ENCODE measurements at places on chromosomes 5 and 9.

- DNase-seq, result no peak
Observed at GRCh38 chr5:115815006-115815692, 1.3 kb downstream of the CDO1 start.

- peak; percentile 28 for DNase-seq
Observed at GRCh38 chr9:35619800-35620158, 1.6 kb upstream of the CD72 start.

GRCh38 chr9:33850267-33850629 lies 33.3 kb downstream of the UBE2R2 start:
- DNase-seq, result no peak

DNA sequence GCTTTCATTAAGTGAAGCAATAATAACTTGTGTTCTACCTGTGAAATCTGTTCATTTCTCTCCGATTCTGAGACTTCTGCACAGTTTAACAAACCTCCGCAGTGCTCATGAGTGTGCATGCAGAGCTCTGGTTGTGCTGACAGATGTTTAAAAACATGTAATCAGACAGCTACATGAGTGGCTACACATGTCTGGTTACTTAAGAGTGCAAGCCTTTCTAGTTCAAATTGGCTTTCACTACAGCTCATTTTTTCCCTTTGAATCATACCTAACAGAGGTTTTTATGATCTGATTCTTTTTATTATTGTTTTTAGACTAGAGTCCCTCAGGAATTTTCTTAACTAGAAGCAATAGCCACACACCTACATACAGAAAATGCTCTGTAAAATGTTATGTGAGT lies 310.2 kb downstream of the ARRDC3 start:
- no peak for DNase-seq

DNA sequence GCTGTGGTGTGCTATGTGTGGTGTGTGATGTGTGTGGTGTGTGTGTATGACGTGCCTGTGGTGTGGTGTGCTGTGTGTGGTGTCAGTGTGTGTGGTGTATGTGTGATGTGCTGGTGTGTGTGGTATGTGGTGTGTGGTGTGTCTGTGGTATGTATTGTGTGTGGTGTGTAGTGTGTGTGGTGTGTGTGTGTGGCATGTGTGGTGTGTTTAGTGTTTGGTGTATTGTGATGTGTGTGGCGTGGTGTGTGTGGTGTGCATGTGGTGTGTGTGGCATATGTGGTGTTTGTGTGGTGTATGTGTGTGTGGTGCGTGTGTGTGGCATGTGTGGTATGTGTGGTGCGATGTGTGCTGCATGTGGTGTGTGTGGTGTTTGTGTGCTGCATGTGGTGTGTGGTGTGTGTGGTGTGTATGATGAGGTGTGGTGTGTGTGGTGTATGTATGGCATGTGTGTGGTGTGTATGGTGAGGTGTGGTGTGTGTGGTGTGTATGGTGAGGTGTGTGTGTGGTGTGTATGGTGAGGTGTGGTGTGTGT lies 18.3 kb upstream of the RNU6ATAC start:
- no peak for DNase-seq

GRCh38 chr5:122959740-122960445 lies 76.6 kb downstream of the PPIC start:
- no peak for DNase-seq

DNA sequence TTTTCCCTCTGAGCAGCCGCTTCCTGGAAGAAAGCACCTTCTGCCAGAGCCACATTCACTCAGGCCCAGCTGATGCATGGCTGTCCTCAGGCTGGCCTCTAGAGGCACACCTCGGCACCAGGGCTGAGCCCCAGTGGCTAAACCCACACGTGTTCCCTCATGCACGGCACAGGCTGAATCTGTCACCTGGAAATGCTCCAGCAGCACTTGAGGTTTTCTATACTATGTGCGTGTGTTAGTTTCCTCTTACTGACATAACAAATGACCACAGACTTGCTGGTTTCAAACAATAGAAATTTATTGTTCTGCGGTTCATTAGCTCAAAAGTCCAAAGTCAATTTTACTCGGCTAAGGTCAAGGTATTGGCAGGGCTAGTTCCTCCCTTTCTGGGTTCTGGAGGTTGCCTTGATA lies 141.4 kb downstream of the LRRC70 start:
- no peak for DNase-seq

GRCh38 chr9:120904061-120904977 lies 22.3 kb downstream of the TRAF1 start:
- peak; percentile 49 for DNase-seq

GRCh38 chr5:1012313-1012841 lies 3.8 kb downstream of the NKD2 start:
- DNase-seq, result no peak

DNA sequence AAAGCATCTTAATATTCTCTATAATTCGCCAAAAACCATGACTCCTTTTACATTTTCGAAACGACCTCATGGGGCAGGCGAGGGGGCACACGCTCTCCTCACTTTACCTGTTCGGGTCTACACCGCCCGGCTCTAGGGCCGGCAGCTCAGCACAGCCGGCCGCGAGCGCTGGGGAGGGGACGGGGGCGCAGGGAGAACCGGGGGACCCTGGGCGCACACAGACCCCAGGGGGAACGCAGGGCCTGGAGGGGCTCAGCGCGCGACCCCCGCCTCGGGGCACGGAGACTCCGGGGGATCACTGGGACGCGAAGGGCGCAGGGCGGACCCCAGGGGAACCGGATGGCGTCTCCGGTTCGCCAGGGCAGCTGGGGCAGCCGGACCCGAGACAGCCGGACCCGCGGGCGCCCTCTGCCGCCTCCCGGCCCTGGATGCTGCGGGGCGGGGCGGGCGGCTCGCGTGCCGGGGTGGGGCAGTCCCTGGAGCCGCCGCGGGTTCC lies at the start of gene AHRR:
Gene AHRR, plus strand, starts transcription at position 485 of the 496 bp plus-strand sequence. CDS start 22,189 bp downstream, outside the sequence.
- DNase-seq, result peak; percentile 79

Measured in stimulated activated CD4-positive, alpha-beta T cell treated with anti-CD3 and anti-CD28 coated beads, Interleukin-2, amount 100 ng/mL, for 24 hours (primary cell).